ENCODE measurements at places on chromosomes 2 and 18.

GRCh38 chr2:74953796-74954499, 4.5 kb upstream of the POLE4 start:
- H3K4me3 ChIP-seq: no peak overlapping the region
- no peak overlapping the region for H3K27ac ChIP-seq
- no peak for DNase-seq
- H3K4me1 ChIP-seq: no peaks in the 10 kb centered on the region
- peaks cover 21% of the 10 kb centered on the region for H3K36me3 ChIP-seq

DNA sequence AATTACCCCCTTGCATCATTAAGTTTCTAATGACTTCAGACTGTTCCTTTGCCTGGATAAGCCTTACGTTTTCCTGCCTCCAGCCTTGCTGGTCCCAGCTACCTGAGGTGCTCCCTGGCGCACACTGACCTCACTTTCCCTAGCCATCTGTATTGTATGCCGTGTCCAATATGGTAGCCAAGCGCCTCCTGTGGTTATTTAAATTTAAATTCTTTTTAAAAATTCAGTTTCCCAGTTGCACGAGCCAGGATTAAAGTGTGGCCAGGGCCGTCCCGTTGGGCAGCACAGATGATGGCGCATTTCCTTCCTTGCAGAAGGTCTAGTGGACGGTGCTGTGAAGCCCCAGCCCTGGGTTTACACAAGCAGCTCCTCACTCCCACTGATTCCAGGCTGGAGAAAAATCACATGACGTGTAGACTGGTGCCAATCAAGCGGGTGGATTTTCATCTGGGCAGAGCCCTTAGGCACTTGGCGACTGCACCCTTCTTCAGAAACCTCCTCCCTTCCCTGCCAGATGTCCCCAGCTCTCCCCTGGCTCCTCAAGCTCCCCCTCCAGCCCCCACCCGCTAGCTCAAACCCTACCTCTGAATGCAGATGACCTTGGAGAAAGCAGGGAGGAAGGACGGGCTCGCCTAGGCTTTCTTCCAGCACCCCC, 33.9 kb downstream of the ACKR3 start:
- peaks cover 9% of the 10 kb centered on the region for H3K4me1 ChIP-seq
- DNase-seq: no peak
- H3K27ac ChIP-seq: no peak overlapping the region
- H3K4me3 ChIP-seq: no peak overlapping the region
- peaks cover 2% of the 10 kb centered on the region for H3K27me3 ChIP-seq
- peaks cover 6% of the 10 kb centered on the region for H3K36me3 ChIP-seq

GRCh38 chr18:6256521-6256920, 158.2 kb downstream of the L3MBTL4 start:
- DNase-seq: no peak
- no peaks in the 10 kb centered on the region for H3K4me1 ChIP-seq
- no peak overlapping the region for H3K27ac ChIP-seq
- H3K4me3 ChIP-seq: no peak overlapping the region

GRCh38 chr18:40415821-40416220, 1539.2 kb upstream of the PIK3C3 start:
- H3K27ac ChIP-seq: no peak overlapping the region
- H3K4me1 ChIP-seq: peaks cover 17% of the 10 kb centered on the region
- no peaks in the 10 kb centered on the region for H3K27me3 ChIP-seq
- no peaks in the 10 kb centered on the region for H3K36me3 ChIP-seq

- no peak overlapping the region for H3K27ac ChIP-seq
- H3K4me3 ChIP-seq: no peak overlapping the region
- no peaks in the 10 kb centered on the region for H3K36me3 ChIP-seq
- no peak for DNase-seq
- H3K27me3 ChIP-seq: peaks cover 3% of the 10 kb centered on the region
These were observed 103.0 kb downstream of the AFF3 start for GRCh38 chr2:100039291-100039980.

Data from glutamatergic neuron (in vitro differentiated cells).